Sigmoid colon (tissue), 7 donors: ENCODE measurements at places on chromosomes 5 and 9. TPM values are rescaled to one million over a fixed set of nuclear protein-coding genes. Genes with fewer than 3 reads are reported as not detected.
A peak's percentile ranks its signal among the peaks of the same experiment; 100 is the strongest.

TRIM7 gene
- polyA plus RNA-seq: 0.60 TPM

MARCOL gene
- polyA plus RNA-seq: not detected

TIMD4 gene
- polyA plus RNA-seq: 7.3 TPM

CXCL14 gene
- polyA plus RNA-seq: 46.2 TPM

ANXA6 gene
- 22.9 TPM for polyA plus RNA-seq

FGD3 gene
- 2.5 TPM for polyA plus RNA-seq

GRCh38 chr5:177330991-177331842, 19.5 kb upstream of the MXD3 start:
- peaks cover 19% of the 10 kb centered on the region for H3K36me3 ChIP-seq
- no peaks in the 10 kb centered on the region for H3K27me3 ChIP-seq
- no peak for DNase-seq
- H3K4me1 ChIP-seq: no peaks in the 10 kb centered on the region

GRCh38 chr9:130815242-130815808, 19.7 kb upstream of the ABL1 start:
- H3K4me1 ChIP-seq: peaks cover 25% of the 10 kb centered on the region
- no peak overlapping the region for H3K4me3 ChIP-seq
- peak; percentile 70 for DNase-seq
- peak overlapping the region; percentile 66 for H3K27ac ChIP-seq

DNA sequence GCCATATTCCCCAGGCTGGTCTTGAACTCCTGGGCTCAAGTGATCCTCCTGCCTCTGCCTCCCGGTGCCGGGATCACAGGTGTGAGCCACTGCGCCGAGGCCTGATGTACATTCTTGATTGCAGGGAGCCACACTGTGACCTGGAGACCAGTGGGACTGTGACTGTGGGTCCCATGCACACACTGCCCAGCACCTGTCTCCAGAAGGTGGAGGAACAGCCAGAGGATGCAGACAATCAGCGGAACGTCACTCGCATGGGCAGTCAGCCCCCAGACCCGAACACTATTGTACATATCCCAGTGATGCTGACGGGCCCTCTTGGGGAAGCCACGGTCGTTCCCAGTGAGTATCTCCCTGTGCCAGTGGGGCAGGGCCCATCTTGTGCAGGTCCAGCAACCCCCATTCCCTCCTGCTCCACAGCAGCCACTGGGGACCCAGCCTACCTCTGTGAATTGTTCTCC, 147.3 kb downstream of the CACNA1B start:
- H3K27me3 ChIP-seq: peaks cover 56% of the 10 kb centered on the region
- H3K4me3 ChIP-seq: no peak overlapping the region
- H3K4me1 ChIP-seq: peaks cover 5% of the 10 kb centered on the region
- DNase-seq: peak; percentile 57
- no peak overlapping the region for H3K27ac ChIP-seq

DNA sequence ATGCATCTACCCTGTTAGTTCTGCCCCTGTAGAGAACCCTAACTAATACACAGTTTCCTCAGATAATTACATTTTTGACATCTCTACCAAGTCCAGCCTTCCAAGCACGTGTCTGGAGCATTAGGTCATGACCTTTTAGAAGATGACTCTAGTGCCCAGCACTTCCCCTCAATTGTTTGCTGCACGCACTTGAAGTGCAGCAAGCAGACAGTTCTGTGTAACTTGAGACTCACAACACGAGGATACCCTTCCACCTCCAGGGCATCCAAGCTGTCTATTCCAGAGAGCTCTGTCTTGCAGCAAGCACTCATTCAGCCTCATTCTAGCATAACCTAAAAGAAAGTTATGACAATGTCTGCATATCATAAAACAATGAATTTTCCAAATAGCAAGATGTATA, 1410.5 kb upstream of the CDH18 start:
- no peak overlapping the region for H3K27ac ChIP-seq
- no peak for DNase-seq
- no peak overlapping the region for H3K4me3 ChIP-seq
- no peaks in the 10 kb centered on the region for H3K27me3 ChIP-seq
- no peaks in the 10 kb centered on the region for H3K4me1 ChIP-seq

- H3K4me3 ChIP-seq: no peak overlapping the region
- no peak overlapping the region for H3K27ac ChIP-seq
- no peaks in the 10 kb centered on the region for H3K27me3 ChIP-seq
- H3K4me1 ChIP-seq: no peaks in the 10 kb centered on the region
- H3K36me3 ChIP-seq: no peaks in the 10 kb centered on the region
These were observed 23.2 kb downstream of the RETREG1 start for GRCh38 chr5:16593628-16594027.

- no peaks in the 10 kb centered on the region for H3K4me1 ChIP-seq
- no peak for DNase-seq
- H3K27me3 ChIP-seq: no peaks in the 10 kb centered on the region
- H3K36me3 ChIP-seq: no peaks in the 10 kb centered on the region
- no peak overlapping the region for H3K27ac ChIP-seq
These were observed 190.1 kb upstream of the MEF2C start for GRCh38 chr5:89072842-89073672.

GRCh38 chr9:134565316-134565915, 76.2 kb upstream of the COL5A1 start:
- H3K36me3 ChIP-seq: no peaks in the 10 kb centered on the region
- no peak overlapping the region for H3K4me3 ChIP-seq
- H3K27ac ChIP-seq: no peak overlapping the region
- no peaks in the 10 kb centered on the region for H3K4me1 ChIP-seq
